NCI-H345 (cell line): ENCODE measurements at places on chromosomes 16 and 17.

DNA sequence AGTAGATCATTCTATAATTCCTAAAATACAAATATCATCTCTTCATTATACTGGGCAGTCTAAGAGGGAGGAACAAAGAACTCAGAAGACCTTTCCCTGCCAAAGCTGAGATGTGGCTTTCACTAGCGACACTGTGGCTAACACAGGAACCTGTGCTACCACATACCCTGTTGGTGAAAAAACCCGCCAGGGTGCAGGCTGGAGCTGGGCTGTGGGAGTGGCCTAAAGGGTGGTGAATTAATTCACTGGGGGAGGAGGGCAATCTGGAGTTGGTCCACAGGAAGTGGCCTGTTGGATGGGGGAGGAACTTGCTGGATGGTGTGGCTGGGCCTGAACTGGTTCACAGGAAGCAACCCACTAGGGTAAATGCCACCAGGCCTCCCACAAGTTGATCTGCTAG is 7.4 kb downstream of the ZNF594 start:
- no peak for DNase-seq

- DNase-seq, result no peak
Measured at GRCh38 chr16:22198547-22199293, 7.4 kb upstream of the EEF2K start.

DNA sequence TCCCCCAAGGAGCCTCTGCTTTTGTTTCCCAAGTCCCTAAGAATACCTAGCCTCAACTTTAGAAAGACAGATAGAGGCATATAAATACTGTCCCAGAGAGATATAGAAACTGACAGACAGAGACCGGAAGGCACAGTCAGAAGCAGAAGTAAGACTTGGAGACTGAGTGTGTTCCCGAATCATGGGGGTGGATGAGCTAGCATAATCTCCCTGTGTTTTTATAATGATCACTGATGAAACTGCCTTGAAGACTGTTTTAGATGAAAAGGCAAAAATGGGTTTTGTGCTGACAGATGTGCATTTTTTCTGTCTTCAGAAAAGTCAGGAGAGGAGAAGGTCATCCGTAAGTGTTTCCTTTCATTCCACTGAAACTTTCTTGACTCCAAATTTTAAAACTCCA is 8.3 kb upstream of the PSMD3 start:
- no peak for DNase-seq

DNA sequence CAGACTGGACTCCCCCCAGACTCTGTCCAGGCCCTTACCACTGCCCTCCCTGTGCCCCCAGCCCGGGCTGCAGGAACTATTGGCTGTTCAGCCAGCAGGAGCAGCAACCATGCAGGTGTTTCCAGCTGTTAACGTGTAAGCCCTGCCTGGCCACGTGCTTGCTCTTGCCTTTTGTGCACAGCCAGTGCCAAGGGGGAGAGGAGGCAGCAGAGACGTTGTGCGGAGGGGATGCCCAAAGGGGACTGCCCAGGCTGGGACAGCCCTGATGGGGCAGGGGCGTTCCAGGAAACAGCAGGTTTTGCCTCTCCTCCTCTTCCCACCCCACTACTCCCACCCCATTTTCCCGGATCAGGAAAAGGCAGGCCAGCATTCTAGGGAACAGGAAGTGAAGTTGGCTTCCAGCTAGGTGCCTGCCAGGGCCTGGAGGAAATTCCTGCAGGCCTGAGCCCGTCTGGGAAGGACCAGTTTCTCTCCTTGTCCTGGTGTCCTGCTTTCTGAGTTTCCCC is 16.7 kb upstream of the LASP1NB start:
- no peak for DNase-seq

DNA sequence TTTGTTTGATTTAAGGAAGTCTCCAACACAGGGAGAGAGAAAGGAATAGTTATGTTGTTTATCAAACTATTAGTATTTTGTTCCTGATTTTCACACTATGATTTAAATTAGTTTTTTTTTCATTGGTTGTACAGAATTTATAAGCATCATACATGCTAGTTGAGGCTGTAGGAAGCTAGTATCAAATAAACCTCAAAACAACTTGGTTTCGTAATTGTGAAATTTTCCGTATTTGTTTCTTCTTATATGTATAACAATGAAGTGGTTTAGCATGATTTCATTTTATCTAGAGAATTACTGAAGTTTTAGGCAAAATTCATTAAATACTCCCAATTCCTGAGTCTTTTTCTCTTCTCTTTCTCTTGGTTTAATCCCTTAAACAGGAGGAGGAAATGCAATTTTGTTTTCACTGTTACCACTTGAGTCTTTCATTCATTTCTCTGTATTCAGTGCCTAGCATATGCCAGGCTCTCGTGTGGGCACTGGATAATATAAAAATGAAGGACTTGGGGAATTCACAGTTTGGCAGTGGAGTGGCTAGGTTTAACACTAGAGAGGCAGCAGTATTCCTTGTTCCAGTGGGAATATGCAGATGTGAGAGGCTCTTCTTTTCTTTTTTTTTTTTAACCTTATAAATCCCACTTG is 1.8 kb downstream of the CYLD start:
- DNase-seq, result no peak

DNA sequence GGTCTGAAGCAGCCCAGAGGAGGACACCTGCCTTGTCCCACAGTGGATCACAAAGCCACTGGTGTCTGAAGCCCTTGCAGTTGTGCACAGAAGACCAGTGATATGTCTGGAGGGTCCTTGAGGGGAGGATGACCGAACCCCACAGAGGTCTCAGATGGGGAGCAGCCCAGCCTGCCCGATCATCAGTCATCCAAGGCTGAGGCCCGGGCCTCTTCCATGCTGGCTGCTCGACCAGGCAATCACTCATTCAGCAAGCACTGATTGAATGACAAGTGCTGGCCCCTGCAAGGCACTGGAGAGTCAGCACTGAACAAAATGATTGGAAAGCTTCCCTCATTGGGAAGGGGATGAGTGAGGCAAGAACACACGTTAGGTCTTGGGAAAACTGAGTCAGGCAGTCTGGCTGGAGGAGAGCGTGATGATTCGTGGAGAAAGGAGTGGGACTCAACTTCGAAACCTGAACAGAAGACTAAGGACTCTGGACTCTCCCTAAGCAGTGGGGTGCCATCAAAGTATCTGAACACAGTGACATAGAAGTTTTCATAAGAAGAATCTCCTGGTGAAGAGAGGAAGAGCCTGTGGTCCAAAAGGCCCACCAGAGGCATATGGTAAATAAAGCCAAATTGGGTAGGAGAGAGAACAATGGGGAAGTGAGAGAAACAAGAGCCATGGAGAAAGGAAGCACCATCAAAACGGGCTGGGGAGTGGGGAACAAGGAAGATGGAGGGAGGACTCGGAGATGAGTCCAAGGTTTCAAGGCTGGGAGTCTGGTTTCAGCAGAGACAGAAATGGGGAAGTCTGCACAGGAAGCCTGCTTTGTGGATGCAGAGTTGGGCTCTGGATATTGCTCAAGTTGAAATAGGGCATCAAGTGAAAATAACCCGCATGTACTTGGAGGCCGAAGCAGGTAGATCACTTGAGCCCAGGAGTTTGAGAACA is 10.2 kb downstream of the PIK3R5 start:
- no peak for DNase-seq

DNA sequence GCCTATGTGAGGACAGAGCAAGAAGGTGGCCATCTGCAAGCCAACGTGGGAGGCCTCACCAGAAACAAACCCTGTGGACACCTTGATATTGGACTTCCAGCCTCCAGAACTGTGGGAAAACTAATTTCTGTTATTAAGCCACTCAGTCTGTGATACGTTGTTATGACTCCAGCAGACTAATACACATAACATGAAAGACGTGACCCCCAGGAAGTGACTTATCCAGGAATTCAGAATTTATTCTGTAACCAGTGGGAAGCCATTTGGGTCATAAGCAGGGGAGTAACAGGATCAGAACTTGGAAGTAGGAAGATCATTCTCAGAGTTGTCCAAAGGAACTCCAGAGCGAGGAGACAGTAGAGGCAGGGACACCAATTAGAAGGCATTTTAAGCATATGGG is 12.5 kb upstream of the GINS3 start:
- no peak for DNase-seq

DNA sequence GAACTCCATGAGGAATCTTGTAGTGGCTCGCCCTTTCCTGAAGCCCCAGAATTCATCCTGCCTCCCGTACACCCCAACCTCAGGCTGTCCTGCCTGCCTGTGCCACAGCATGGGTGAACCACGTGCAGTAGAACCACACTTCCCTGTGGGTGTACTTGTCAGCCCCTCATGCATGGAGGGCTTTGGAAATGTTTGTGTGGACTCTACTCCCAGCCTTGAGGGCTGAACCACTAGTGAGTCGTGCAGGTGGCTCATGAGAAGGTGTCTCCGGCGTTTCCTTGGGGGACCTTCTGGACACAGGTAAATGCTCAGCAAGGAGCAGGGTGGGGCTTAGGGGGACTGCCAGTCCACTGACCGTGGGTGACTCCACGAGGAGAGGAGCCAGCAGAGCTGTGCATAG is 58.7 kb upstream of the ADORA2B start:
- no peak for DNase-seq

DNA sequence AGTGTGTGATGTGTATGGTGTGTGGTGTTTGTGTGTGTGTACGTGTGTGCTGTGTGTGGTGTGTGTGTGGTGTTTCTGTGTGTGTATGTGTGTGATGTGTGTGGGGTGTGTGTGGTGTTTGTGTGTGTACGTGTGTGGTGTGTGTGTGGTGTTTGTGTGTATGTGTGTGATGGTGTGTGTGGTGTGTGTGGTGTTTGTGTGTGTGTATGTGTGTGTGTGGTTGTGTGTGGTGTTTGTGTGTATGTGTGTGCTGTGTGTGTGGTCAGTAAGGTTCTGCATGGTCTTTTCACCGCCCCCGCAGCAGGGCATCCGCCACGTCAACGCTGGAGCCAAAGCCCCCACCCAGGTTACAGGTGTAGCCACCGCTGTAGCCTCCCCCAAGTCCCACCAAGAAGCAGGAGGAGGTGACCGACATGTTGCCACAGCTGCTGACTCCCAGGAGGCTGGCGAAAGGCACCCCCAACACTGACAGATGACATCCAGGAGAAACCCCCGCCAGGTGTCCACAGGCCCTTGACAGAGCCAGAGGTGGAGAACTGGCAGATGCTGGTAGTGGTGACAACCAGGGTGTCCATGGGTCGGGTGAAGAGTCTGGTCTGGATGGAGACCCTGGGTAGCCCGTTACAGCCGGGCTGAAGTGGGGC is 9.3 kb upstream of the KRT17 start:
- no peak for DNase-seq

- no peak for DNase-seq
Measured at GRCh38 chr16:4780235-4780634, 7.9 kb downstream of the SEPTIN12 start.

DNA sequence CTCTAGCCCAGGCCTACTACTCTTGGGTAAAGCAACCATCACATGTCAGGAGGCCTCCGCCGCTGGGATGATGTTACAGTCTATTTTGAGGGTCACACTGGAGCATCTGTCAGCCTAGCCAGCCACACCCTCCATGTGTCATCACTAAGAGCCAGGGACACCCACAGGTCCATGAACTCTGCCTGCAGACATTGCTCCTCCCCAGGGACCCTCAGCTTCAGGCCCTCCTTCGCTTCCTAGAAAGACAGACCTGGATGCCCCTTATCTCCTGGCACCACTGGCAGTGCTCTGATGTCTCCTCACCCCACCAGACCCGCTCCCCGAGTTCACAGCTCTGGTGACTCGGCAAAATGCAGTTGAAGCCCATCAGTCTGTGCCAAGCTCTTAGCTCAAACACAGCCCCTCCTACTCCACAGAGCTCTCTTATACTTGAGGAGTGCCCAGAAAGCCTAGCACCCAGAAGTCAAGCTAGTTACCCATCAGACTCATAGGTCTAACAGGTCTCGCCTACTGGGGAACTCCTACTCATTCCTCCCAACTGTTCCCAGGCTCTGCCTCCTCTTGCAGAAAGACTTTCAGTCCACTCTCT is 5.9 kb downstream of the RANBP10 start:
- no peak for DNase-seq

GRCh38 chr16:87949071-87949744 is 2.0 kb upstream of the BANP start:
- no peak for DNase-seq

- DNase-seq, result no peak
Measured at GRCh38 chr17:12756786-12757185, 32.5 kb upstream of the ARHGAP44 start.

GRCh38 chr17:78722246-78722761 is 59.8 kb downstream of the CYTH1 start:
- DNase-seq, result no peak
